NCI-H2029 (cell line): ENCODE measurements at places on chromosomes 11 and 22.
A peak's percentile ranks its signal among the peaks of the same experiment; 100 is the strongest.

- no peak for DNase-seq
Observed at GRCh38 chr11:133339495-133340140, 192.7 kb downstream of the OPCML start.

GRCh38 chr22:31289344-31289743, 2.9 kb downstream of the PIK3IP1 start:
- DNase-seq = peak; percentile 77

- peak; percentile 56 for DNase-seq
Observed at GRCh38 chr11:123111465-123111864, 49.5 kb upstream of the HSPA8 start.

DNA sequence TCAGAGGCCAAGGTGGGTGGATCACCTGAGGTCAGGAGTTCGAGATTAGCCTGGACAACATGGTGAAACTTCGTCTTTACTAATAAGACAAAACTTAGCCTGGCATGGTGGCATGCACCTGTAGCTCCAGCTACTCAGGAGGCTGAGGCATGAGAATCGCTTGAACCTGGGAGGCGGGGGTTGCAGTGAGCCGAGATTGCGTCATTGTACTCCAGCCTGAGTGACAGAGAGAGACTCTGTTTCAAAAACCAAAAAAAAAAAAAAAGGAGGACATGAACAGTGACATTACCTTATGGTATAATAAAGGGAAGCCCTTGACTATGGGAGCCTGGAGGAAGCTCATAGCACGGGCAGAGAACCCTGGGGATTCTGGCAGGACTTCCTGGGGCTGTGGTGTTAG, 16.5 kb upstream of the PLEKHB1 start:
- DNase-seq = no peak

- DNase-seq = no peak
Observed at GRCh38 chr11:89608234-89608966, 101.7 kb upstream of the TRIM77 start.

GRCh38 chr22:34502821-34503220, 563.1 kb upstream of the ISX start:
- DNase-seq = no peak

- DNase-seq = no peak
Observed at GRCh38 chr11:14577292-14577691, 57.1 kb upstream of the PSMA1 start.

- no peak for DNase-seq
Observed at GRCh38 chr11:69293087-69293486, 868 bp upstream of the MYEOV start.

- DNase-seq = no peak
Observed at GRCh38 chr11:30313580-30313979, 9.3 kb upstream of the ARL14EP start.

- peak; percentile 22 for DNase-seq
Observed at GRCh38 chr11:45724153-45724552, 58.7 kb upstream of the CHST1 start.

- DNase-seq = no peak
Observed at GRCh38 chr11:46555267-46556054, 38.4 kb downstream of the AMBRA1 start.

DNA sequence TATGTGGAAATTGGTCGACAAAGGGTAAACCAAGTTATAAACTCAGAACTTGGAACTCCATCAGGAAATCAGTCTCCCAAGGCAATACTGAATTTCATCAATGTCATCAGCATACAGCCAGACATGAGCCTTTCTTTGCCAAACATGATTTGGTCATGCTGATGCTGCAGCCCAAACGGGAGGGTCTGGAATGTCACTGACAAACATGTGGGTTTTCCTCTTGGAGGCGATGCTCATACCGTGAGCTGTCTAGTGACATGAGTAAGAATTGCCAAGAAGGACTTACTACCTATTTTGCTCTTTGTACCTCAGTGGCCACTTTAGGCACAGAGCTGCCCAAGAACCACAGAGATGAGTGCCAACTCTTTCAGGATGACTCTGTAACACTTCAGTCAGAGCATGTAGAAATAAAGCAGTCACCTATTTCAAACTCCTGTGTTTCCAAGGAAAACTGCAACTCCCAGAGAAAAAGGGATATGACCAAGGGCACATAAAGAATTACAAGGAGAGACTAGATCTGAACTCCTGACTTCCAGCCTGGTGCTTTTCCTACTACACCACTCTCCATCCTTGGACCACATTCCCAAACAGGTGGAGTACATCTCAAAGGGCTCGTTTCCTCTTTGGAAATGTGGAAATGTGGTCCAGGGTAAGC, 24.3 kb upstream of the MRGPRX2 start:
- DNase-seq = no peak

GRCh38 chr11:47593492-47593933, 698 bp downstream of the C1QTNF4 start:
- no peak for DNase-seq

DNA sequence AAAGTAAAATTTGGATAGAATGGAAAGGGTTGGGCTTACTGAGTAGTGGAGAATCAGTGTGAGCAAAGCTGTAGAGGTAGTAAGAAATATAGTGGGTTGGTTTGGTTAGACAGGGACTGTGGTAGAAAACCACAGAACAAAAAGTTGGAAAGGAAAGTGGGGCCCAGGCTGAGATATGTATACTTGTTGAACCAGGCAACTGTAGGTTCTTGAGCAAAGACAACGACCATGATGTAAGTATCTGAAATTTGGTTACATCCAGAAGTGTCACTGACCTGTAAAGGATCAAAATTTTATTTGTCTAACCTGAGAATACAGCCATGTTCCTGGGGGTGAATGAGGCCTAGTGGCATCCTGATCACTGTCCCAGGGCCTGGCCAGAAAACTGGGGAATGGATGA, 114.1 kb downstream of the STIM1 start:
- DNase-seq = no peak

- no peak for DNase-seq
Observed at GRCh38 chr11:23540101-23540561, 679.9 kb upstream of the CCDC179 start.

DNA sequence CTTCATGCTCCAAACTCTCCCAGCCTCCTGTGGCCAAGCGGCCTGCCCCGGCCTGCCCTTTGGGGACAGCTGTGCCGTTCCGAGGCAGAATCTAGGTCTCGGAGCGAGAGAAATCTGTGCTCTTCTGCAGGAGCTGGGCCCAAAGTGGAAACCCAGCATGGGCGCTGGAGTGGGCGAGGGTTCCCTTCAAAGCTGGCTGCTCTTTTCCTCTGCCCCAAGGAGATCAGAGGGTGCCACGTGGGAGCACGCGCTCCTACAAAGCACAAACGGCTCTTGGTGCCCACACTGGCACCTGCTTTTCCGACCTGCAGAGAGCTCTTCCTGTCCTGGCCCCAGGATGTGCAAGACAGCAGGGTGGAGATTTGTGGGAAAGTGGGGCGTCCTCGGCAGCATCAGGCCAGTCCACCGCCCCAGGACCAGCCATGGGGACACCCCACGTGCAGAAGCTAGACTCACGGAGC, 6.9 kb downstream of the OSBPL5 start:
- DNase-seq = no peak

DNA sequence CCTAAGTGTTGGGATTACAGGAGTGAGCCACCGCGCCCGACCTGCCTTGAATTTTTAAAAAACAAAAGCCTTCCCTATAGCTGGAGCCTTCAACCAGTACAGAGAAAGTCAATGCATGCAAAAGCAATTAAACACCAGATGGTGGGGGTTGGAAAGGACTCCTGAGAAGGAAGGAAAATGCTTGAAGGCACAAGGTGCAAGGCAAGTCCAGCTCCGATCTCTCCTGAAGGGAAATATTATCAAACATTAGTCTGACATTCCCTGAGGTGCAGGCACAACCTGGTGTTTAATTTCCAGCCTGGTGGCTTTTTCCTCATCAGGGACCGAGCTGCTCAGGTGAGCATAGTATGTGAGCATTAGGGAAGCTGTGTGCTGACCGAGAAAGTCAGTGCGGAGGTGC, 12.9 kb upstream of the RAPSN start:
- no peak for DNase-seq

- no peak for DNase-seq
Observed at GRCh38 chr11:122100037-122100755, 15.8 kb downstream of the BLID start.

- DNase-seq = no peak
Observed at GRCh38 chr11:128397362-128397761, 190.0 kb downstream of the ETS1 start.

DNA sequence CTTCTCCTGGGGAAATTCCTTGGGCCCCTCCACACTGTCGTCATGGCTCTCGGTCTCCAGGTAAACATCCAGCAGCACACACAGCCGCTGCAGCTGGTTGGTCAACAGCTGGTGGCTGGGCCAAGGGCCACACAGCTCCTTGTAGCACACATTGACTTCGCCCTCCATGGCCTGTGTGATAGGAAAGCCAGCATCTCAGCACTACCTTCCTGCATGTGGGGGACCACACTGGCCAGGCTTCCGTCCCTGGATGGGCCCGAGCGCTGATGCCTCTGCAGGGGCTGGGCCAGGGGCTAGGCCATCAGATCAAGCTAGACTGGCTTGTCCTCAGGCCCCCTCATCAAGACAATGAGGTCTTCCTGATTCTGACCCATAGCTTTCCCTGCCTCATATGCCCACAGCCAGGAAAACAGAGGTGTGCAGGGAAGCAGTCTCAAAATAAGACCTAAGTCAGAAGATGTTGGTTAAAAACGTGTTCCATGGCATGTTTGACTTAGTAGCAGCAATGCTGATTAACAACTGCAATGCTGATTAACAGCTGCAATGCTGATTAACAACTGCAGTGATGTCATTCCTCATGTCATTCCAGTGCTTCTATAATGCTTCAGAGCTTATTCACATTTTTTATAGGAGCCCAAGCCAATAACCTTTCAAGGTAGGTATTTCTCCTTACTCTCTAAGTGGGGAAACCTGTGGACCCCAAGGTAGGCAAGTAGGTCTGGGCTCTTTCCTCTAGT, 31.3 kb downstream of the NEFH start:
- DNase-seq = no peak

DNA sequence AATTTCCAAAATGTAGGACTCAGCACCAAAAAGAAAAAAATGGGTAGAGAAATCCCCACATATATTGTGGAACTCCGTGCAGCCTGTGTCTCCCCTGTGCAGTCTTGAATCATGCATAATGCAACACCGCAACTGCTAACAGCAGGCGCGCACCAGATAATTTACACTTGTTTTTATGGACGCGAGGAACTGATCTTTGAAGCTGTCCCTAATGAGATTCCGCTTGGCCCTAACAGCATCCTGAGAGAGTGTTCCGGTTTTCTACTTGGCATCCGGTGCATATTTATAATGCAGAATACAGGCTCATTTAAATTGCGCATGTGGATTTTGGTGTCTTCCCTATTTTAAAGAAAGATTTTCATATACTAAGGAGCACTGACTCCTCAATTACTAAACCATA, 21.1 kb downstream of the MPPED2 start:
- DNase-seq = no peak

- no peak for DNase-seq
Observed at GRCh38 chr11:60281485-60281884, 1.0 kb downstream of the MS4A4A start.

DNA sequence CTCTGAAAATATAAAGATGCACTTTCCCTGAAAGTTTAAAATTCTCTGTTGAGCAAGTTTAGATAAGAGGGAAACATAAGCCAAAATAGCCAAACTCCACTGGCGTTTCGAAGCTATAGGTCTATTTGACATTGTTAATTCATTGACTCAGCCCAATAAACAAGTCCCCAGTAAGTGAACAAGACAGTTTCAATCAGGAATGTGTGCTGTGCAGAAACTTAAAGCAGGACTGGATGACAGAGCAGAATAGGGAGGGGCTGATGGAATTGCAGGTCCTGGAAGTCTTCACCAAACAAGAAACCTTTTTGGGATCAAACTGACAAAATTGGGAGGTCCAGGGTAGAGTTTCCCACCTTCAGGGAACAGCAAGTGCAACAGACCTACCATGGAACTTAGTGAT, 8.9 kb upstream of the KDM4E start:
- no peak for DNase-seq

- no peak for DNase-seq
Observed at GRCh38 chr11:119759324-119759723, 30.3 kb upstream of the NECTIN1 start.

DNA sequence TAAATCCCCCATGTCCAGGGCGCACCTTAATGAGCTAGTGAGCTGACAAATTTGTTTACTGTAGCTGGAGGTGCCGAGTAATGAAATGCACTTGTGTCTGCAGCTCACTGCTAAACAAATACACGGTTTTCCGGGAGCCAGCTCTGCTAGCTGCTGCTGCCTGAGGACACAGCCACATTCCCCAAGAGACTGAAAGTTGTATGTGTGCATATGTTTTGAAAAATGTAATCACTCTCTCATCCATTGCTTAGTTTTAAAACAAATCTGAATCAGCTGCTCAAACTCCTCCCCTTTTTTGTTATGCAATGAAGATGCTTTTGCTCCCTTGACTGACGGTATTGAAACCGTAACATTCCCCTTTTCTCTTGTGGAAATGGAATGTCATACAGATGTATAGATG, 62.4 kb upstream of the NNMT start:
- peak; percentile 26 for DNase-seq

DNA sequence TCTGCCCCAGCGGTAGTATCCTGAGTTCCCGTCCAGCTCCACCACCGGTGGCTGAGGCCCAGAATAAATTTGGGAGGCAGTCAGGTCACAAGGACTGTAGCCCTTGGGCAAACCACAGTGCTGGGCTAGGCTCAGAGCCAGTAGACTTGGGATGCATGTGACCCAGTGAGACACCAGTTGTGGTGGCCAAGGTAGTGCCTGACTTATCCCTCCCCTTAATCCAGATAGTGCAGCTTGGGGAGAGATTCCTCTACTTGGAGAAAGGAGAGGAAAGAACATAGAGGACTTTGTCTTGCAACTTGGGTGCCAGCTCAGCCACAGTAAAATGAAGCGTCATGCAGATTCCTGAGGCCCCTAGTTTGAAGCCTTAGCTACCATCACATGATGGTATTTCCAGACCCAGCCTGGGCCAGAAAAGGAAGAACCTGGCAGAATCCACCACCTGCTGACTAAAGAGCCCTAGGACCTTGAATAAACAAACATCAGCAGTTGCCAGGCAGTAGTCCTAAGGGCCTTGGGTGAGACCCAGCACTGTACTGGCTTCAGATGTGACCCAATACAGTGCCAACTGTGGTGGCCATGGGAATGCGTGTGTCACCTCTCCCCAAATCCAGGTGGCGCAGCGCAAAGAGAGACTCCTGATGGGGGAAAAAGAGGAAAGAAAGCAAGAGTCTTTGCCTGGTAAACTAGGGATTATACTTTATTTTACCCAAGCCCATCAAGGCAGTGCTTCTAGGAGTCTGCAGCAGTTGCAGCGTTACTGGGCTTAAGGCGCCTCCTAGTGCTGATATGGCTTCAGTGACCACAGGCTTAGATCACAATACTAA, 17.0 kb upstream of the DDX10 start:
- DNase-seq = peak; percentile 91

DNA sequence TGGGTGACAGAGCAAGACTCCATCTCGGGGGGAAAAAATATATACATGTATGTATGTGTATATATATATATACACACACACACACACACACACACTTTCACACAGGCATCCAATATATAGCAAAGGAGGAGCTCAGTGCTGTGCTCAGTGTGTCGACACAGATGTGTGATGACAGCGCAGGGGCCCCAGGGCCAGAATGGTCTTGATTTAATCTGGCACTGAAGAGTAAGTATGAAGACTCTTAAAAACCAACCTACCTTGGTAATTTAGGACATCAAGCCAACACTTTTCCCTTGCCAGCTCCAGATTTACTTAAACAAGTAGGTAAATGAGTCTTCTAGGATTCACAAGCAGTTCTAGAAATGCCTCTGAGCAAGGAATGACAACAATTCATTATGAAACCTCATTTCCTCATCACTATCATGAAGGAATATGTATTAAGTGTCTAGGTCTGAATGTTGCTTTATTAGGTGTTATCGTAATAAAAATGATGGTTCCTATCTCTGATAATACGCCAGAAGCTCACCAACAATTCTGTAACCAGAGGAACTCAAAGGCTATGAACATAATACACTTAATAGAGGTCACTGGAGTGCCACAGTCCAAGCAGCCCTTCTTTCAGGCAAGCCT, 71.5 kb downstream of the SGSM3 start:
- no peak for DNase-seq
